ENCODE measurements at places on chromosomes 7 and 10.

DNA sequence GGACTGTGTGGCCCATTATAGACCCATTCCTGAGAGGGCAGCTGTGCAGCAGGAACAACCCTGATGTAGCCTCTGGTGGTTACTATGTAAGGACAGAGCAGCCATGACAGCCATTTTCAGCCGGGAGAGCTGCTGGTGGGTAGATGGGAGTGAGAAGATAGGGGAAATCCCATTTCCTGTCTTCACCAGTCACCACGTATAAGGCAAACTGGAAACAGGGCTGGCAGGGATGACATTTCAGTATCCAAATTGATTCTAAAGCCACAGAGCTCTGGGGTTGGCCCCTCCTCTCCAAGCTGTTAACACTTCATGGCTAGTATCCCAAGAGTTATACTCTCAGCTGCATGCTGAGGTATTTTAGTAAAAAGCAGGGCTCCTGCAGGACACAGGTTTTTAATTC is 15.2 kb upstream of the FZD1 start:
- no peak for DNase-seq

- no peak for DNase-seq
These were observed 1249.9 kb upstream of the AUTS2 start for GRCh38 chr7:68348401-68348800.

- DNase-seq, result no peak
These were observed 289.6 kb downstream of the PPP1R3A start for GRCh38 chr7:113628948-113629847.

GRCh38 chr10:124681091-124681490 is 63.1 kb downstream of the FAM53B start:
- no peak for DNase-seq

DNA sequence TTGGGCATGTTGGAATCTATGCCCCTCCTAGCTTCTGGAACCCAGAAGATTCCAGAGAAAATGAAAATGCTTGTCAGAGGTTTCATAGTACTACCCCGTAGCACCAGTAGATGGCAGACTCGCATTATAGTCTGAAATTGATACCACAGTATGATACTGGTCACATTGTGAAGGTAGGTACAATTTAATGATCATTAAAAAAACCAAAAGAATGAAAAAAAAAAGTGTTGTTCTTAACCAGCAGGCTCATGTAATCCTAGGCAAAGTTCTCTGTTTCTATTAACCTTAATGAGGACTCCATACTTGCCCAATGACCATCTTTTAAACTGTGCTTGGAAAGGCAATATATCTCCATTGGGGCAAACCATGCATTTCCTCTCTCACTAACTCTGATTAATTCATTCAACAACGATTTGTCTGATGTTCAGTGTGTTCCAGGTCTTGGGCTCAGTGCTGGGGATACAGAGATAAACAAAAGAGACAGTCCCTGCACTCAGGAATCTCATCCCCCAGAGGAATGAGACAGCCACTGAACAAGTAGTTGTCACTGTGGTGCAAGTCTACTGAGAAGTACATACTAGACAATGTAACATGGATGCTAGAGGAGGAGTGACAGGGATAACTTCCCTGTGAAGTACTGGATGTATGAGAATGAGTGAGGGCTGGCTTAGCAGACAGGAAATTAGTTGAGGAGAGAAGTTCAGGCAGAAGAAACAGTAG is 223.5 kb upstream of the PHYHIPL start:
- no peak for DNase-seq

DNA sequence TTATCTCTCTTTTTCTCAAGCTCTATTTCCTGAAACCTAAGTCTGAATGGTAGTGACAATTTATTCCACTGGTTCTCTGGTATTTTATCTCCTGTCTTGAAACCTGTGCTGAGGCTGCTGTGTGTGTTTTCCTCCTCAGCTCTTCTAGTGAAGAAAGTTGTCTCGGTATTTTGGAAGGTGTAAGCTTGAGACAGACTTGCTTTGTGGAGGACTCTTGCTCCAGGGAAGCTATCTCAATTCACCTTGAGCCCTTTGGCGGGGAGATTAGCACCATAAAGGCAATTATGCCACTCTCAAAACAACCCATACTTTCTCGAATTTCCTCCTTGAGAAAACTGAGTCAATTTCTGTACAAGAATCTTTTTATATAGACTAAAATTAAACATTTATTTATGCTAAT is 141.6 kb downstream of the THSD7A start:
- DNase-seq, result no peak

GRCh38 chr7:73817121-73817520 is 13.7 kb upstream of the CLDN4 start:
- DNase-seq, result no peak

- DNase-seq, result no peak
These were observed 148.6 kb upstream of the FAM3C start for GRCh38 chr7:121544726-121545125.

GRCh38 chr10:33363106-33363505 is 28.6 kb upstream of the NRP1 start:
- DNase-seq, result no peak

- no peak for DNase-seq
These were observed 25.2 kb downstream of the GET4 start for GRCh38 chr7:901388-902154.

GRCh38 chr7:87316846-87317552 is 28.5 kb upstream of the CROT start:
- no peak for DNase-seq

DNA sequence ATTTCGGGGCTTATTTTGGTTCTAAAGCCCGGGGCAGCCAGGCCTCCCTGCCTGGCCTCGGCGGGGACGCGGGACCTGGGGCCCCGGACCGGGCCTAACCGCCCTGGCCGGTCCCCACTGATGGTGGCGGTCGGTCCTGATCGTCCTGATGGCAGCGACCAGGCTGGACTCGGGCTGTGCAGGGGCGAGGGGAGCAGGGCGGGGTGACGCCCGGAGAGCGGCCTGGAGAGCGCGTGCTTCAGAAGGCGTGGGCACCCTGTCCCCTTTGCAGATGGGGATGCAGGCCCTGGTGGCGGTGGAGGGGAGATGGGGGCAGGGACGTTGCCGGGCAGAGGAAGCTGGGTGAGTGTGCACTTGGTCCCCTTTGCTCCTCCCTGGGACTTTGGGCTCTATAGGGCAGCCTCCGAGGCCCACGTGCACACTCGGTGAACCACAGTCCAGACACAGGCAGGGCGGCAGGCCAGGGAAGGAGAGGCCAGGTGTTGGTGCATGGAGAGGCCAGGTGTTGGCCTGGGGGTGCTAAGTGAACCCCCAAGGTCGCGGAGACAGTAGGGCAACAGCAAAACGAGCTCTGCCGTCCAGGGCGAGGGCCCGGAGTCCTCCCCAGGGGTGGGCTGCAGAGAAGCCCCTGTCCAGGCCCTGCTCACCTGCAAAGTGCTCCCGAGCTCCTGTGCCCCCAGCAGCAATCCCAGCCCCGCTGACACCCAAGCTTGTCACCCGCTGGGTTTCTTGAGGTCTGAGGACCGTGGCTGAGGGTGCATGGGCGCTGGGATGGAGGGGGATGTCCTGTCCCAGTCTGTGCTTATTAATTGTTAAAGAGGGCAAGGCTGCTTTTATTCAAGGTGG is 42.4 kb upstream of the FAM20C start:
- no peak for DNase-seq

DNA sequence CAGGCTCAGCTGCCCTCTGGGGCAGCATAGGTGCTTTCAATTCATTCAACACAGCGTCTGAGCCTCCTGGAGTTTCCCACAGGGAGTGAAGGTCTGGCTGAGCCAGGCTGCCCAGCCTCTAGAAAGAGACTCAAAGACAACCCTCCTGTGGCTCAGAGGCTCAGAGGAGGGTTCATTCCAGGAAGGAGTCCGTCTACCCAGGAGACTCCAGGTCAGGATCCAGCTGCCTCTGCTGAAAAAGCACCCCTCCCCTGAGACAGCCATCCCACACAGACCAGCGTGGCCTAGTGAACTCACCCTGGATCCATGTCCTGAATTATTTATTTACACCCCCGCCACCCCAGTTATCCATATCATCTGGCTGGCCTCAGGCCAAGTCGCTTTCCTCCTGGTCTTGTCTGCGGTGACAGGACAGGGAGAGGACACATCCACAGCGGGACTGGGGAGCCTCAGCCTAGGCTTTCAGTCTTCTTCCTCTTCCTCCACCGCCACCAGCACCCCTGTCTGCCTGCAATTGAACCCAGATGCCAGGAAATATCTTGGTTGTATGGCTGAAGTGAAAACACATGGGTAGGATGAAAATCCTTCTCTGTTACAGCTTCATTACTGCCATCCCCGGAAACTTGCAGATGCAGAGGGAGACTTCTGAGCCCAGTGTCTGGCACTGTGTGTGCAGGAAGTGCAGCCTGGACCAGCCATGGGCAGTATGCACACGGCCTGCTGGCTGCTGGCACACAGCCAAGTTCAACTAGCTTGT is 44.0 kb upstream of the COL13A1 start:
- DNase-seq, result no peak

DNA sequence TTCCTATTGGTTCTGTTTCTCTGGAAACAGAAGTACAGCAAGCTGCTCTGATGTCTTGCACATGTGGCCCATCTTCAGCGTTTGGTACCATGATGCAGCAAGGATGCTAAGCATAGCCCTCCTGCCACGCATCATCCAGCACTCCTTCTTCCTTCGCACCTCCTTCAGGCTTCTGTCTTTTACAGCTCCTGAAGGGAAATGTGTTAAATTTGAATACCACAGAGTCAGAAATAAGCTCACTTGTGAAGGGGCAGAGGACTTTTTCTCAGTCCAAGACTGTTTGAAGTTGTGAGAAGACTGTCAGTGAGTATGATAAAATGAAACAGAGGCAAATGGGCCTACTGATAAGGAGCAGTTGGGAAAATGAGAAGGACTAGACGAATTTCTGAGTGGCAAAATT is 20.7 kb downstream of the TSPAN13 start:
- no peak for DNase-seq

- no peak for DNase-seq
These were observed 229.5 kb upstream of the ADARB2 start for GRCh38 chr10:1966712-1967376.

- DNase-seq, result no peak
These were observed 23.3 kb downstream of the NEUROG3 start for GRCh38 chr10:69549959-69550358.

GRCh38 chr7:35526645-35527044 is 168.3 kb downstream of the HERPUD2 start:
- no peak for DNase-seq

GRCh38 chr10:52539463-52539862 is 225.4 kb downstream of the DKK1 start:
- DNase-seq, result no peak

DNA sequence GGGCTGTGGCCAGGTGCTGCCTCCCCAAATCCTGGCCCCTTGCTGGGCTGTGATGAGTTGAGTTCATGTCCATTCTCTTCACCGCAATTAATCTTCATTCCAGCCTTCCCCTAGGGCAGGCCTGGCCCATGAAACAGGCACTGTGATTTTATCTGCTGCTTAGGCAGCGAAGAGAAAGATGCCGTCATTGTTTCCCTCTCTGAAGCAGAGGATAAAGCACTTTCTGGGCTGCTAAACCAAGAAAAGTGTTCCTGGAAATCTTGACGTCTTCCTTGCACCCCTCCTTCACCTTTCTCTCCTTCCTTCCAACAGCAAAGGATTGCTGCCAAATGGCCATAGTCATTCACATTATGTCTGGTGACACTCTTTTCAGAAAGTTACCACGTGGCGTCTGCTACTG is 265.9 kb downstream of the ZEB1 start:
- DNase-seq, result no peak

DNA sequence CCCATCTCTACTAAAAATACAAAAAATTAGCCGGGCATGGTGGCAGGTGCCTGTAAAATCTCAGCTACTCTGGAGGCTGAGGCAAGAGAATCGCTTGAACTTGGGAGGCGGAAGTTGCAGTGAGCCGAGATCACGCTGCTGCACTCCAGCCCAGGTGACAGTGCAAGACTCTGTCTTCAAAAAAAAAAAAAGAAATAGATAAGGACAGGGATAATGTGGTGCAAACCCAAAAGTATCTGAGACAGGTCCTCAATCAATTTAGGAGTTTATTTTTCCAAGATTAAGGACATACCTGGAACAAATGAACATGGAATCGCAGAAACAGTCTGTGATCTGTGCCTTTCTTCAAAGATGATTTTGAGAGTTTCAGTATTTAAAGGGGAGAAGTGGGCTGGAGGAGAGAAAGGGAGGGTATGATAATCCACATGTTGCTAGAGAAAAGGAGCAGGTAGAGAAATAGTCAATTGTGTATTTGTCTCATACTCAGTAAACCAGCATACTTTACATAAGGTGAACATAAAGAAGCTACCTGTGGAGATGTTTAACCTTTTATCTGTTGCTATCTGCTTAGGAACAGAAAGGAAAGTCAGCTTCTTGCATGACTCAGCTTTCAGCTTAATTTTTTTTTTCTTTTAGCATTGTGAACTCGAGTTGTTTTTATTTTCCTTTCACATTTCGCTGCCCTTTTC is 4.9 kb upstream of the MTPN start:
- no peak for DNase-seq

- DNase-seq, result no peak
These were observed 4.6 kb upstream of the NANOS1 start for GRCh38 chr10:119024882-119025281.

DNA sequence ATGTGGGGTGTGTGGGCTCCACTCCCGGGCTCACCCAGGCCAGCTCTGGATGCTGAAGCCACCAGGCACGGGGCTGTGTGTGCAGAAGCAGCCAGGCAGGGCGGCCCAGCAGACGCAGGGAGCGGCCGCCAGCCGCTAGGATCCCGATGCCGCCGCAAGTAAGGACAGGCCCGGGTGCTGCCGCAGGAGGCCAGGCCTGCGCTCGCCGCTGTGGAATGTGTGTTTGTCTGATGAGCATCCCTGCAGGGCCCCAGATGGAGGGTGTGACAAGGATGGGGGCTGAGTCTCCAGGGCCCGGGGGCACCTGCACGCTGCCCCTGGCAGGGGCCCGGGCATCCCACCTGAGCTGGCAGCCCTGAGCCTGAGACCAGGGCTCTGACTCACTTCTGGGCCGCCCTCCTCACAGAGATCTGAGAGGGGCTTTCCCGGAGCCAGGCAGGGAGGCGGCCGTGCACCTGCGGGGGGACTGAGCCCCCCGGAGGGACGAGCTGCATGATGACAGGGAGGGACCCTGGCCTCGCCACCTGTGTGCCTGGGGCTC is 101.5 kb downstream of the FOXL3 start:
- no peak for DNase-seq
